ENCODE measurements at places on chromosomes 7 and 10.

- DNase-seq, result no peak
These were observed 582.3 kb upstream of the CNTNAP2 start for GRCh38 chr7:145534301-145534700.

DNA sequence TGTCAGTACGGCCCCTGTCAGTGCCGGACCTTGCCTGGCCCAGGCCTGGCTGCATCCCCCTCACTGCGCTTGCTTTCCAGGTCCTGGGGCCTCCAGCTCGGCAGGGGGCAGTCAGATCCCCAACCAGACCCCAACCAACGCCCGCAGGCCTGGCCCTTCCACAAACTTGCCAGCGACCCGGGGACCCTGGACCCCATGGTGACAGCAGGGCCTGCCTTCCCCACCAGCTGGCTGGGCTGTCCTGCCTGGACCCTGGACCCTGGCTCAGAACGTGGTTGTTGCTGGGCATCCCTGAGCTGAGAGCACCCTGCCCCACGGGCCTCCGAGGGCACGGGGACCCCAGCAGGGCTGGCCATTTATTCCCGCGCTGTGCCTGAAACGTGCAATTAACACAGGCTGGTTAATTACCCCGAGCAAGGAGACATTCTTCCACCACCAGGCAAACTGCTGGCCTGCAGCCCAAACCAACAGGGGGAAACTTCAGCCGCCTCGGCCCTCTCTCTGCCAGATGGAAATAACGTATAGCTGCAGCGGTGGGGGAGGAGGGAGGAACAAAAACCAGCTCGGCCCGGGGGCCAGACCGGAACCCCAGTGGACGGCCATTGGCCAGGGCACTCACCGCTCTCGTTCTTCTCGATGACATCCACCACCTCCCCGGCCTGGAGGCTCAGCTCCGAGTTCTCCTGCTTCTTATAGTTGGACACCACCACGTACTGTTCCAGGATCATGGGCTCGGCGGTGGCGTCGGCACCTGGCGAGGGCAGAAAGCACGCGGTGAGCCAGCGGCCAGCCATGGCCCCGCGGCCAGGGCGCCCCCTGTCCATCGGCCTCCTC is 167.1 kb downstream of the NEURL1 start:
- peak; percentile 33 for DNase-seq

GRCh38 chr7:33262476-33262875 is 133.1 kb downstream of the BBS9 start:
- no peak for DNase-seq

GRCh38 chr10:33917069-33917780 is 582.8 kb upstream of the NRP1 start:
- DNase-seq, result no peak

- DNase-seq, result no peak
These were observed 72.5 kb upstream of the MXI1 start for GRCh38 chr10:110134917-110135316.

- no peak for DNase-seq
These were observed 23.1 kb downstream of the TCAF1 start for GRCh38 chr7:143878884-143879283.

DNA sequence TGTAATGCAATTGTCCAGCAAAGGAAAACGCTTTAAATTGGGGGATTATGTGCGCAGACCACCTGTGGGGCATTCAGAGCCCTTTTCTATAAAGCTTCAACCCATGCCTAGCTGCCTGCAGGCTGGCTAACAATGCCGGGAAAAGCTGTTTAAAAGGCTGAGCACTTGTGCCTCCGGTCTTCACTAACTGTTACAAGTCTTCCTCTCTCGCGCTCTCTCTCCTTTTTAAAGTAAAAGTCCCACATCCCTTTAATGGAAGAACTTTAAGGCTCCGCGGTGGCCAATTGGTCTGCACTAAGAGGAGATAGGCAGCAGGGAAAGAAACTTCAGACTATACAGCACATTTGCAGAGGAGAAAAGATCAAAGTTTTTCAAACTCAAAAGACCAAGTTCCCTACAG is 4.6 kb downstream of the FZD8 start:
- peak; percentile 7 for DNase-seq

GRCh38 chr7:111199643-111200042 is 108.7 kb downstream of the LRRN3 start:
- DNase-seq, result no peak

DNA sequence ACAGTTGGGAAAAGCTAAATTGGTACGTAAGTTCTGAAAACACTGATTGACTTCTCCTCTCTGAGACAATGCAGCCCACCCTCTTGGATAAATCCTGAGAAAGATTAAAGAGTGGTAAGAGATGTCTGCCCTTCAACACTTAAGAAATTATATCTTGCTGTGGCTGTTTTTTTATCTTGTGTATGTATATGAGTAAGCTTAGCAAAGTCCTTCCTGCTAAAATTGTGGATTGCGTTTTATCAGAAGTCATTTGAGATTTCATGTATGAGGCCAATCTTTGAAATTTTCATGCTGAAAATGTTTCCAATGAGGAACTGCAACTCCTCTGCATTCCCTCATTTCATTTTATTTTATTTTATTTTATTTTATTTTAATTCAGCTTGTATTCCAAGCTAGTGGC is 106.2 kb upstream of the INHBA start:
- no peak for DNase-seq

GRCh38 chr7:156640949-156641485 is 443 bp downstream of the RNF32 start:
- peak; percentile 43 for DNase-seq

All from thyroid gland (tissue), 4 donors.